HFFc6 (cell line): ENCODE measurements at places on chromosomes 11 and 22. TPM values are rescaled to one million over a fixed set of nuclear protein-coding genes. Genes with fewer than 3 reads are reported as not detected.

Gene GGTLC2
- not detected in 2 replicates for total RNA-seq

Gene PLEKHA7
- 0.07 to 0.27 TPM (median 0.24 TPM) in 3 replicates for total RNA-seq

Gene PISD
- total RNA-seq = 38.4 to 41.5 TPM (median 39.8 TPM) in 3 replicates

Gene TEX54
- not detected in 3 replicates for total RNA-seq

Gene LRRC4C
- not detected in 3 replicates for total RNA-seq

Gene ADM2
- total RNA-seq = 1.0 to 3.9 TPM (median 3.6 TPM) in 3 replicates

Gene PSMC3
- 161 to 216 TPM (median 178 TPM) in 3 replicates for total RNA-seq

Gene PATE3
- total RNA-seq = not detected in 3 replicates

Gene PCF11
- 23.1 to 23.9 TPM (median 23.8 TPM) in 3 replicates for total RNA-seq

Gene ALX4
- 0.05 to 0.09 TPM (median 0.07 TPM) in 3 replicates for total RNA-seq

Gene NAV2
- total RNA-seq = 9.8 to 34.9 TPM (median 17.8 TPM) in 3 replicates

Gene TEX12
- total RNA-seq = not detected in 3 replicates

Gene OTOG
- not detected in 3 replicates for total RNA-seq

GRCh38 chr11:57499983-57500461, 15.5 kb downstream of the SLC43A1 start:
- DNase-seq = no peak

GRCh38 chr11:115161876-115162275, 342.3 kb downstream of the CADM1 start:
- DNase-seq = no peak

DNA sequence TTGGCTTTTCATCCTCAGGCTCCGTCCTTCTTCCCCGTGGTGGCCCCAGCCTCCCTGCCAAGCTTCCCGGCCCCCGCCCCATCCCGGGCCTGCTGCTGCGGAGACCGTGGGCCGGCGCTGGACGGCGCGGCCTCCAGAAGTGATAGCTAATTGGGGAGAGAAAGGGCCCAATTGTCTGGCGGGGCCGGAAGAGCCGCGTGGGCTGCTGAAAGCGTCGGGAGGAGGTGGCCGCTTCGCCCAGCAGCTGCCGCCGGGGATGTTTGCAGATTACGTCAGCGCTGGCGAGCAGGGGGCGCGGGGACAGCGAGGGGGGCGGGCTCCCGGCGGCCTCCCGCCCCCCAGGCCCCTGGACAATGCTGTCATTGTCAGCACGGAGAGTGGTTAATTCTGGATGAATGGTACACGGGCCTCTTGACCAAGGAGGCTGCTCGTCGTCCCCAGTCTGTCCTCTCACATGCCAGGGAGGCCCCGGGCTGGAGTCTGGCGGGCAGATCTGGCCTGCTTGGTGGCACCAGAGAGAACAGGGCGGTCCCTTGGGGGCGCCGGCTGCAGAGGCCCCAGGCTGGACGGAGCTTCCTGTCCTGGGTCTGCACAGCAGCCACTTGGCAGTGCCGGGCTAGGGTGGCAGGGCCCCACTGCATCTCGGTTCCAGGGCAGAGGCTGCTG, 1.6 kb downstream of the SMIM38 start:
- DNase-seq = no peak

- DNase-seq = peak; percentile 8
Observed at GRCh38 chr11:61766353-61766841, 14.0 kb downstream of the MYRF start.

- DNase-seq = peak; percentile 34
Observed at GRCh38 chr11:129251067-129251466, 58.9 kb upstream of the ARHGAP32 start.

GRCh38 chr22:46042786-46043185, 65.8 kb upstream of the WNT7B start:
- DNase-seq = no peak

DNA sequence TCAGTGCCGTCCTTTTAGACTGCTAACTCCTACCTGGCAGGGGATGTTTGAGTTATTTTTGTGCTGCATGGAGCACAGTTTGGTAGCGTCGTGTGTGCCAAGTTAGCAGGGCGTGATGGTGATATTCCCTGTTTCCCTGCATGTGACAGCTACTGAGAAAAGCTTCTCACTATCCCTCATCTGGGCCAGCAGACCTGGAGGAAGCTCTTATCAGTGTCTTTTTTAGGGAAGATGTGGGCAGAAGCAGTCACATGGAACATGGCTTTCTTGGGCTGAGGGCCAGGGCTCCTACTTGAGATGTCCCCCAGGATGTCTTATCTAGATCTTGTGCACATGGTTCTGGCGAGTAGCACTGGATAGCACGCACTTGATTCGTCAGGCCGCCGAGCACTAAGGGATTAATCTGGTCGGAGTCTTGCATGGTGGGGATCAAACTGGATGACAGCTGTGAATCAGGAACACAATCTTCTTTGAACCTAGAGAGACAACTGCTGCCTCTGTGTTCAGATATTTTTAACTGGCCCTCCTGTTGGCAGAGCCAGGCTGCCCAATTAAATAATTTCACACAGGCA, 33.8 kb downstream of the TECTA start:
- no peak for DNase-seq

DNA sequence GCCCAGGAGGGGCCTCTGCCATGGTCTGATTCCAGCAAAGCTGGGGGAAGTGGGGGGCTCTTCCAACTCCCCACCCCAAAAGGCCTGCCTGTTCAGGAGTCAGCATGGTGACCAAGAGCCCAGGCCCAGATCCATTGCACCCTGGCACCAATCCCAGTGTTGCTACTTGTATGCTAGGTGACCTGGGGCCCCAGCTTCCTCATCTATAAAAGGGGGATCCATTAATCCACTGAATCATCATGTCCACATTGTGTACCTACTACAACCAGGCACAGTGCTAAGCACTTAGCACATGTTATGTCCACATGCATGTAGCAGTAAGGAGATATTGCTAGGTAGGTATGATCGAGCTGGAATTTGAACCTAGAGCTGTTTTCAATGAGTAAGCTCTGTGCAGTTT, 2.0 kb downstream of the SYT12 start:
- DNase-seq = no peak

GRCh38 chr11:132042296-132042695, 671.9 kb downstream of the NTM start:
- DNase-seq = no peak

DNA sequence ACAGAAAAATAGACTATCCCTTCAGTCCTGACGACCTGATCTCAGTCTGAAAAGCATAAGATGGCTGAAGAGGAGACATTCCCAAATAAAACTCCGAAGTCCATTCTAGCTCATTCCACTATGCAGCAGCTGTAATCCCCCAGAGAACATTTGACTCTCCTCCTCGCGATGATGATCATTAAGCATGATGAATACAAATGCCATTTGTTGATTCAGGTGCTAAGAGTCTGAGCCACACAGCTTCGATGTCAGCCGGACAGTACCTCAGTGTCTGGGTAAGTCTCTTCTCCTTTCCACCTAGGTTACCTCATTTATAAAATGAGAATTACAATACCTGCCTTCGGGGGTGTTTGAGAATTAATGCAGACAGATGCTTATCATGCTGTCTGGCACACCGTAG, 94.8 kb downstream of the TENM4 start:
- no peak for DNase-seq

- DNase-seq = no peak
Observed at GRCh38 chr11:63505857-63506528, at the start of gene LGALS12. Gene LGALS12, plus strand, starts transcription at chr11:63506084. Its CDS starts 375 bp downstream, at chr11:63506459.

DNA sequence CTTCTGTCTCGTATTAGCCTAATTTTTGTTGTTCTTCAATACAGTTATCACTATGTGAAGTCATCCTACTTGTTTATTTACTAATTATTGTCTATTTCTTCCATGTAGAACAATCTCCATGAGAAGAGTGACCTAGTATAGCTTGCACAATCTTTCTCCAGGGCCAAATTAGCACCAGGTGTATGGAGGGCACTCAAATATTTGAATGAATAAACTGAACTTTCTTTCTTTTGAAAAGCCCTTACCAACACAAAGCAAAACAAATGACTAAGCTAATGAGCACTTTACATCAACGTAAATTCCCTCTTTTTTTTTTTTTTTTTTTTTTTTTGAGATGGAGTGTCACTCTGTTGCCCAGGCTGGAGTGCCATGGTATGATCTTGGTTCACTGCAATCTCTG, 34.2 kb downstream of the ABTB2 start:
- no peak for DNase-seq

DNA sequence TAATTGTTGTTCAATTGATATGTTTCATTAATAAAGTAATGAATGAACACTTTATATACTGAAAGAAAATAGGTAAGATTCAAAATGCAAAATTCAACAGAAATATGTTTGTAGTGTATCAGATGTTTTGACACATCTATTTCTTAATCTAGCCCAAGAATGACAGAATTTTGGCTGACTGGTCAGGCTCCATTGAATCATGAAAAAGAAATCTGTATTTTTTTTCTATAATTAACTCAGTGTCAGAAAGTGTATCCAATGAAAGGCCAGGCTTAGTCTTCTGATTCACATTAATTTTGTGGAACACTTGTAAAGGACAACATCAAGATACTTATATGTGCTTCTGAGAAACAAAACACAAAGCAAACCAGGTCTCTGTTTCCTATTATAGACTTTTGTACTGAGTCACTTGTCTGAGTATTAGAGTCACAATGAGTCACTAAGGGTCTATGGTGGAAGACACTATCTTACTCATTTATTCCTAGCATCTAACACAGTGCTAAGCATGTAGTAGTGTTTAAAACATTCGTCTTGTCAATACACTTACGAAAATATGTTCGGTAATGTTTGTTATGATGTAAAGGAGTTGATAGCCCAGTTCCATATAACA, 297.7 kb upstream of the CCDC90B start:
- peak; percentile 78 for DNase-seq

- peak; percentile 30 for DNase-seq
Observed at GRCh38 chr11:60857378-60858232, 1.9 kb upstream of the PTGDR2 start.

GRCh38 chr11:110763249-110764011, 51.2 kb upstream of the ARHGAP20 start:
- DNase-seq = peak; percentile 19

GRCh38 chr11:19368726-19369375, 128.1 kb upstream of the E2F8 start:
- peak; percentile 25 for DNase-seq

GRCh38 chr11:115919341-115920091, 415.3 kb upstream of the CADM1 start:
- DNase-seq = no peak

- peak; percentile 51 for DNase-seq
Observed at GRCh38 chr11:88174709-88175568, at the start of gene RAB38. Gene RAB38, minus strand, starts transcription at chr11:88175443. Its CDS starts 59 bp downstream, at chr11:88175384.

DNA sequence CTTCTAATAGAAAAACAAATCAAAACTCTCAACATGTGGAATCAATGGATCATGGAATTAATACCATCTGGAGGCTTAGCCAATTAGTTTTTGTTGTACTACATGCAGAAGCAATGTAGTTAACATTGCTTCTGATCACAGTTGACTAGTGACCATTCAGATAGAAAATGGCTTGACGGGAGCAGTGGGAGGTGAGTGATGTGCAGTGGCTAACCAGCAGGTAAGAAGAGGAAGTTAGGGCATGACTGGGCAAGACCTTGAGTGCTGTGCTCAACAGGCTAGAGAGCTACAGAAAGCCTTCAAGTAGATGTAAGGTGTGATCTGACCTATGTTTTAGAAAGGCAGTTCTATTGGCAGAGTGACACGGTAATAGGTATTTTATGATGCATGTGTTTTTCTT, 60.7 kb upstream of the ALKBH3 start:
- DNase-seq = no peak

DNA sequence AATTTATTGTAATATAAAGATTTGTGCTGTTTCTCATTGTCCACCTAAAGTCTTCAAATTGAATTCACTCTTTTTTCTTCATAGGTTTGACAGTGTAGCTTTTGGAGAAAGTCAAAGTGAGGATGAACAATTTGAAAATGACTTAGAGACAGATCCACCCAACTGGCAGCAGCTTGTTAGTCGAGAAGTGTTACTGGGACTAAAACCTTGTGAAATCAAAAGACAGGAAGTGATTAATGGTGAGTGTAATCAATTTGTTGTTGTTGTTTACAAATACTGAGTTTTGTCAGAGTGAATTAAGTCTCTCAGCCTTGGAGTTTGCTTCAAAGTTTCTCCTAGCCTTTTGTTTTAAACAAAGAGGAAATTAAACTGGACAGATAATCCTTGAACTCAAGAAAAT, 53.6 kb upstream of the GRIK4 start:
- DNase-seq = no peak

DNA sequence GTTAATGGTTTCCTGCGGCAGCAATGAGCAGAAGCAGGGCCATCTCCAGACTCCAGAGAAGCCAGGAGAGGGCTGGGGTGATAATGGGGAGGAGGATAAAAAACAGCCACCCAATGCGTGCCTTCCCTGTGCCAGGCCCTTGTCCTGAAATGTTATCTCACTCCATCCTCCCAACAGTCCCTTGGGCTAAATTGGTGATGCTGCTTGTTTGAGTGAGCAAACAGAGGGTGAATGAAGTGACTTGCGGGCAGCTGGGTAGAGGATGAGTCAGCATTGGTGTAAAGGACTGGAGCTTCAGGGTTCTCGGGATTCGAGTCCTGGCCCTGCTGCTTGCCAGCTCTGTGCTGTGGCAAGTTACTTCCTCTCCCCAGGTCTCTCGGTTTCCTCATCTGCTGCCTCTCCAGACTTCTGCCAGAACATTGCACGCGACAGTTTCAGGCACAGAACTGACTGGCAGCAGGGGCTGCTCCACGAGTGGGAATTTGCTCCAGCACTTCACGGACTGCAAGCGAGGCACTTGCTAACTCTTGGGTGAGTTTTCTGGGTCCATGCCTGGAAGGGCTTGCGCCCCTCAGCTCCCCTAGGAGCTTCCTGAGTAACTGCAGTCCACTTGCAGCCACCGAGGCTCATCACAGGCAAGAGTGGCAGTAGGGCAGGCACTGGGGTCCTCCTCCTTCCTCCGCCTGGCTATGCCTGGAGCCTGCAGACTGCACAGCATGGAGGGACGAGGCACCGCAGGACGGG, at the start of gene P2RY6:
P2RY6 (plus strand) TSS at position 403 of the 744 bp plus-strand sequence. CDS start 24,181 bp downstream, outside the sequence.
- DNase-seq = peak; percentile 68

- DNase-seq = no peak
Observed at GRCh38 chr11:31802000-31802551, 9.0 kb downstream of the PAX6 start.

- DNase-seq = peak; percentile 99
Observed at GRCh38 chr11:120432056-120433018, 79.2 kb upstream of the GRIK4 start.

DNA sequence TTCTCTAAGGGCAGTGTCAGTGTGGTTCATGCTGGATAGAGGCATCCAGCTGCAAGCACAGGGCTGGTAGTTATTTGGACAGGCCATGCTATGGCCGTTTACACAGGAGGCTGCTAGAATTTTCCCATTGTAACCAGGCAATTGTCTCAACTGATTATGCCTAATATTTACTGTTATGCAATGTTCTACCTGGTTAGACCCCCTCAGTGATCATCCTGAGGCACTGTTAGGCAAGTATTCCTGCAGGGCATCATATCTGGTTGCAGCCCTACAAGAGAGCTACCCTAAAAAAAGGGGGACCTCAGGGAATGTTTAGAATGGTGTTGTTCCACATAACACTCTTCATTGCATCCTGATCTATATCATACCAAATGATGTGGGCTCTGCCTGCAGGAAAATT, 1124.6 kb downstream of the JRKL start:
- DNase-seq = no peak
